ENCODE measurements at places on chromosomes 16 and 17.

- DNase-seq, result no peak
Measured at GRCh38 chr16:75218256-75219076, at the start of gene CTRB1. Gene CTRB1, plus strand, starts transcription at chr16:75218988. Its CDS starts 20 bp downstream, at chr16:75219008.

DNA sequence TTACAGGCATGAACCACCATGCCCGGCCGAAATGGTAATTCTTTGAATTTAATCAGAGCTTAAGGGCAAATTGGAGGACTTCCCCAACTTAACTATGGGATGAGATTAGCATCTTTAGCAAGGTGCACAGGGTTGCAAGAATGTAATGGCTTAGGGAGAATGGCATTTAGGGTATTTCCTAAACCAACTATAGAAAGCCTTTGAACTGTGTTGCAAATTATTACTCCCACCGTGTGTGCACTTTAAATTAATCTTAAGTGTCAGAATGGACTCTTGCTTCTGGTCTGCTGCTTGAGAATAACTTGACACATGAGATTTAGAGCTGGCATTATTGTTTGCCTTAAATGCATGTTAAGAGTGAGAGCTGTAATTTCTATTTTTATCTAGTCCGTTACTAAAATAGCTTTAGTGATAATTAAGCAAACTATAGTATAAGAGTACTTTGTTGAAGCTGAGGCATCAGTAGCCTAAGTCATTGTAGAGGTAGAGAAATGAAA is 59.8 kb downstream of the TUBD1 start:
- DNase-seq, result no peak

DNA sequence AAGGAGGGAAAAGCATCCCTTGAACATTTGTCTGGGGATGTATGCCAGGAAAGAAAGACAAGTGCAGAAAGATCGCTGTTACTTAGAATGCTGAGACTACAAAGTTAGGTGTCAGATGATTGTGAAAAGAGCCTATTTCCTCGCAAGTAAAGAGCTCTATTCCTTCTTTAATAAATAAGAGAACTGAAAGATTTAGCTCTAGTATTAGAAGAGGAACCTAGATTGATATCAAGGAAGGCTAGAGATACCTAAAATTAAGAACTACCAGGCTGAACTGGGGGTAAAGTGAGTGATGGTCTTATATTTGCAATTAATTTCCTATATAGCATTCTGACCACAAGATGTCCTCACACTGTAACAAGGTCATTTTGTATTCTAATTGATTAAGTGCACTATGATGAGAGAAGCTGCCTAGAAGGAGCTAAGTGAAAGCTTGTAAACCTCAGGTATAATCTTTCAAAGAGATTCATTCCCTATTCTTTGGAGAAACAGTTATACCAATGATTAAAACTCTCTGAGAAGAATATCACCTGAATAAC is 62.3 kb downstream of the SSH2 start:
- no peak for DNase-seq

DNA sequence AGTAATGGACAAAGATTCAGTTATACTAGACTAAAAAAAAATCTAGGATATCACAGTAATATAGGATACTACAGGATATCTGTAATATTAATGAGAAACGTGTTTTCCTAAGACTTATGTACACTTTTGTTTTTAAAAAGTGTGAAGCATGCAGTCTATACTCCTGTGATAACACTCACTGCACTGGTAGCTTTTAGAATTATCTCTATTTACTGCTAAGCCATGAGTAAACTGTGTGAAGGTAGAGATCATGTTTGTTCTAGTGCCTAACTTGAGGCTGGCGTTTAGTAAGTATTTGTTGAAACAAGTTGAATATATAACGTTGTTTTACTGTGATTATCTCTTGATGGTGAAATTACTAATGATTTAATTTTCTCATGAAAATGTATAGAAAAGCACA is 23.9 kb downstream of the RPA1 start:
- no peak for DNase-seq

- no peak for DNase-seq
Measured at GRCh38 chr17:44673893-44674292, 15.7 kb downstream of the CCDC43 start.

GRCh38 chr16:309476-309875 is 26.5 kb downstream of the PDIA2 start:
- no peak for DNase-seq

- DNase-seq, result no peak
Measured at GRCh38 chr17:34249478-34249877, 5.6 kb upstream of the CCL2 start.

GRCh38 chr17:64786337-64786736 is 124.2 kb upstream of the SMURF2 start:
- no peak for DNase-seq

- no peak for DNase-seq
Measured at GRCh38 chr17:53912117-53912516, 89.4 kb downstream of the KIF2B start.

DNA sequence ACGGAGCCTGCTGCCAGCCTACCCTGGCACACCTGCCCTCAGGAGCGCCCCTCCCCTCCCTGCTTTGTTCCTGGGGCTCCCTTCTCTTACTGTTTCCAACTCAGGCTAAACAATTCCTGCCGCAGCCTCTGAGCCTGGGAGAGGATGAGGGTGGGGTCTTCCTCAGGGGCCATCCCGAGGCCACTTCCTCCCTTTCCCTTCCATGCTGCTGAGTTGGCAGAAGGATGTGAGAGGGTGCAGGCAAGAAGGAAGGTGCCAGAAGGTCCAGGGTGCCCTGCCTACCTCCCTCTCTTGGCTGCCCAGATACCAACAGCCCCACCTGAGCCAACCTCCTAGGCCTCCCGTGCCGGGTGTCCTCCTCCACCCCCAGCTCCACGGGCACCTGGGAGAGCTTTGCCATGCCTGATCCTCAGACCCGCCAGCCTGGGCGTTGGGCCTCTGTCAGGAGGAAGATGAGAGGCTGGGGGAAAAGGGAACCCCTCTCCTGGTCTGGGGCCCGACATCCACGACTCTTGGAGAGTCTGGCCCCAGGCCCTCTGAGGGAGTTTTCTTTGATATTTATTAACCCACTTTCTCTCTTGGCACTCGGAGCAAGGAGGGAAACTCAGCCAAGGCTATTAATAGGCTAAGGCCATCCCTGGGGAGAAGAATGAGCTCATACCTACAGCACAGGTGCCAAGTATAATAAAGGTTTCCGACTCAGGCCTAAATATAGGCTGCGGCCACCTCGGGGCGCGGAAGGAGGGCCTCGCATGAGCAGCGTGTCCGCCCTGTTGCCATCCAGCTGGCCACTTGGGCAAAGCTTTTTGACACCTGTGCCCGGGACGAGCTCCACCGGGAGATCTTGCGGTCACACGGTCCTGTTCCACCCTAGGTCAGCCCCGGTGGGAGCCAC is 232.0 kb downstream of the ENGASE start:
- DNase-seq, result peak; percentile 83

- DNase-seq, result no peak
Measured at GRCh38 chr17:48198950-48199541, 91.5 kb downstream of the SNX11 start.

DNA sequence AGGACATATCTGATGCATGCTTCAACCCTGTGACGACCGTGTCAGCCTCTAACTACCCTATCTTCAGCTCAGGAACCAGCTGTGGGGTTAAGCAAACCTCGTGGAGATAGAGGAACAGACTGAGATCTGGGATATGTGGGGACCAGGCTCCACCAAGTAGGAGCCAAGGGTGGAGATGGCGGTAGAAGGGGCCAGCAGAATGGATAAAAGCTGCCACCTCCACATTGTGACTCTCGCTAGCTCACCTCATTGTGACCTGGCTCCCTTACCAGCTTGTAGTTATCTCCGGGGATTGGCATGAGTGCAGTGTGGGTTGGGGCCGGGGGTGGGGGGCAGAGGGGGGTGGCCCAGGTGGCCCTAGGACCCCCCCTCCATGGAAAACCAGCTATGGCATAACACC is at the start of gene SPEM2:
Gene SPEM2, plus strand, starts transcription at position 301 of the 400 bp plus-strand sequence. Its CDS starts 73 bp downstream, at position 374.
- DNase-seq, result no peak

GRCh38 chr16:3954411-3954921 is 74.0 kb upstream of the CREBBP start:
- DNase-seq, result no peak

- no peak for DNase-seq
Measured at GRCh38 chr17:21297026-21297520, 12.6 kb downstream of the MAP2K3 start.

GRCh38 chr17:83175119-83175821 is 95.9 kb downstream of the METRNL start:
- no peak for DNase-seq

DNA sequence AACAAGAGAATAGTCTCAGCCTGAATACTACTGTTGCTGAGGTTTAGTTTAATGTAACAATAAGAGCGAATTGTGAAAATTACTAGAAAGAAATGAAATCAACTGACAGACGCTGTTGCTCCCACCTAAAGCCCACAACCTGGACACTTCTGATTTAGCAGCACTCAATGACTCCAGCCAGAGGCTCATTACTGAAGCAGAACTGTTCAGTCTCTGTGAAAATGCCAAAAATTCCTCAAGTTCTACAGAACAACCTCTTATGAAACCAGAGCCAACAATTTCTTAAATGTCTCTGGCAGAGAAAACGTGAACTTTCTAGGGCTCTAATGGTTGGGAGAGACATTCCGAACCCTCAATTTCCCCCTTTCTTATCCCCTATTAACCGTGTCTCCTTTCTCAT is 9.9 kb downstream of the PSME3IP1 start:
- no peak for DNase-seq

DNA sequence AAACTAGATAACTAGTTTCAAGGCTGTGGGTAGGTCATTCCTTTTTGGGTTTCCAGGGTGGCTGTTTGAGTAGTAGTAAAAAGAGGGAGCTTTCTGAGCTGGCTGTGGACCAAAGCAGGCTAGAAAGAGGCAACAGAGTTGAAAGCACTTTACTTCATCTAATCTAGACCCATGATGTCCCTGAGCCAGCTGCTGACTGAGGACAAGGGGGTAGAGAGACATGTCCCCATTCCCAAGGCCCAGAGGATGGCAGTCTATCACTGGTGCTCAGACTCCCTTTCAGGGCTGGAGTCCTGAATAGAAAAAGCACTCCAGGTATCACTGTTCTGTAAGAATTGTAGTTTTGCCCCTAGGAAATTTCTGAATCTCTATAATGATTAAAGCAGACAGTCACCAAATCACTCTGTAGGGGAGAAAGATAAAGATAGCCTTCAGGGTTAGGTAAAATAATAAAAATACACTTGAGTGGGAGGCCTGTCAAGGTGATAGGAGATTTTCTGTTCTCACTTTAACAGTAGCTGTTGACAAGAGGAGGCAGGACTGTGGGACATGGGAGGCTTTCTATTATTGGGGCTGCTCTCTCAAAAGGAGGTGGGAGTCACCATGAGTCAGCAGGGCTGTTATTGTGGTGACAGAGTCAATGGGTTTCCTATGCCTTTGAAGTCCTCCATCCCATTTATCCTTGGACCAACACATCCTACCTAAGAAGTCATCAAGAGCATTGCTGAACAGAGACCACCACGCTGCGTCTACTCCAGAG is 190.2 kb upstream of the MPHOSPH6 start:
- no peak for DNase-seq

DNA sequence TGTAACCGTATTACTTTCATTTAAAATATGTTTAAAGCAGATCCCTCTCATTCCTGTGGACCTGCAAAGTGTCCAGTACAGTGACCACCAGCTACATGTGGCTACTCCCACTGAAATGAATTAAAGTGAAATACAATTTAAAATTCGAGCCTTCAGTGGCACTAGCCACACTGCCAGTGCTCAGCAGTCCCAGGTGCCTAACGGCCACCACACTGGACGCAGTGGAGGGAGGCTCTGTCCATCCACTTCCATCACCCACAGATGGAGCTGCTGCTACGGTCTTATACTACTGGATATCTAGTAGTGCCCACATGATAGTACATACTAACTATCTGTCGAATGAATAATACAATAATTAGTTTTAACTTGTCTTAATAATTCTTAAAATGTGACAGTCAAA is 2.3 kb upstream of the CBX2 start:
- no peak for DNase-seq

DNA sequence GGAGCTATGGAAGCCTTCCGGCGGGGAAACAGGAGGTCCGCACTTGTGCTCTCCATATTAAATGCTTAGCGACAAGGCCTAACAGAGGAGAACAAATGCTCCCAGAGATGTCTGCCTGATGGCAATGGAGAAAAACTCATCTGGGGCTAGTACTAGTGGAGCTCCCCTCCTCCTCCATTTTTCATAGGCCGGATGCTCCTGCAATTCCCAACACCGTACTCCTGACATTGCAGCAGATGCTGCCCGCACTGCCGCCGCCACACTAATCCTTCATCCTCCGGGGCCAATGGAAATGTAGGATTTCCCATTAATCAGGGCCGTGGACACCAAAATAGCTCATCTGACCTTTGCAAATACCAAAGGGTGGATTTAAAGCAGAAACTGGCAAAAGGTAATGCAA is 27.5 kb downstream of the TOM1L2 start:
- DNase-seq, result peak; percentile 41

DNA sequence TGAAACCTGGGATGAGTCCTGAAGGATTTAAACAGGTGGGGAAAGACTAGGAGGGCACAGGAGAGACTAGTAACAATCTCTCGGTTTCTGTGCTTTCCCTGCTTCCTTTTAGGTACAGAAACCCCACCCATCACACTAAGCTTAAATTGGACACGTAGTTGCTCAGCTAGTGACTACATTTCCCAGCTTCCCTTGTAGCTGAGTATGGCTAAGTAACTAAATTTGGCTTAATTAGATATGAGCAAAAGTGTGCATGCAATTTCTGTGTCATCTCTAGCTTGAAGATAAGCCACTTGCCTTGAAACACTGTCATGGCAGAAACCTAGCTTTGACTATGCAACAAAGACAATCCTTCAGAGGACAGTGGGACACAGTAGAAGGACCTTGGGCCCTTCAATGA is 36.5 kb downstream of the CACNG1 start:
- no peak for DNase-seq

DNA sequence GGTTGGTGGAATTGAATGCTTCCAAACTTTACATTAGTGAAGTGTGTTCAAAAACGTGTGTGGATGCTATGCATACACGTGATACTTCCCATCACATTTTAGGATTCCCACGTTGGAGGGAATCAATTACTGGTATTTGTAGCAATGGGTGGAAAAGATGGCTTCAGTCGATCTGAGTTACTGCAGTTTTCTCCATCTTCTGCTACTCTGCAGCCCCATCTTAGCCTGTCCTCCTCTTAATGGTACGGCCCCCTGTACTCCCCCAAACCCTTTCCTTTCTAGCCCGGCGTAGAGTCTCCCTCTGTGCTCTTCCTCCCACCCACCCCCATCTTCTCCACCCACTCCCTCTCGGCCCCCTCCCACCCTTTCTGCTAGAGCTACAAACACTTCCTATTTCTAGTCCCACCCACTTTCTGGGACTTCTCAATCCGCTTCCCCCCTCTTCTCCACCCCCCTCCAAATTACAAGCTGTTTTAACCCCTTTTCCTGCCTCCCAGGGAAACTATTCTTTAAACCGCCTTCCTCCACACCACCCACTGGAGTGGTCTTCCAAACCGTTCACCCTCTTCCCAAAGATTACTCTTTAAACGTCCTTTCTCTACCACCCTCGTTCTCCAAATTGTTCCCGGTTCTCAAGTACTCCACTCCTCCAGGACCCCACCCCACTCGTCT is 1.1 kb downstream of the CHTF8 start:
- peak; percentile 14 for DNase-seq

- DNase-seq, result no peak
Measured at GRCh38 chr17:58382108-58382871, 30.3 kb upstream of the SUPT4H1 start.

- no peak for DNase-seq
Measured at GRCh38 chr16:56197192-56197992, 6.1 kb downstream of the GNAO1 start.
